Thoracic aorta (tissue), 2 donors: ENCODE measurements at places on chromosomes 11 and 22. TPM values are rescaled to one million over a fixed set of nuclear protein-coding genes. Genes with fewer than 3 reads are reported as not detected.

- no peak for DNase-seq
- H3K36me3 ChIP-seq = no peaks in the 10 kb centered on the region
- H3K27ac ChIP-seq = no peak overlapping the region
These were observed 411.3 kb upstream of the TENM4 start for GRCh38 chr11:79852176-79852575.

MYEOV gene
- total RNA-seq = 1.1 TPM

OR5B21 gene
- total RNA-seq = not detected

DNA sequence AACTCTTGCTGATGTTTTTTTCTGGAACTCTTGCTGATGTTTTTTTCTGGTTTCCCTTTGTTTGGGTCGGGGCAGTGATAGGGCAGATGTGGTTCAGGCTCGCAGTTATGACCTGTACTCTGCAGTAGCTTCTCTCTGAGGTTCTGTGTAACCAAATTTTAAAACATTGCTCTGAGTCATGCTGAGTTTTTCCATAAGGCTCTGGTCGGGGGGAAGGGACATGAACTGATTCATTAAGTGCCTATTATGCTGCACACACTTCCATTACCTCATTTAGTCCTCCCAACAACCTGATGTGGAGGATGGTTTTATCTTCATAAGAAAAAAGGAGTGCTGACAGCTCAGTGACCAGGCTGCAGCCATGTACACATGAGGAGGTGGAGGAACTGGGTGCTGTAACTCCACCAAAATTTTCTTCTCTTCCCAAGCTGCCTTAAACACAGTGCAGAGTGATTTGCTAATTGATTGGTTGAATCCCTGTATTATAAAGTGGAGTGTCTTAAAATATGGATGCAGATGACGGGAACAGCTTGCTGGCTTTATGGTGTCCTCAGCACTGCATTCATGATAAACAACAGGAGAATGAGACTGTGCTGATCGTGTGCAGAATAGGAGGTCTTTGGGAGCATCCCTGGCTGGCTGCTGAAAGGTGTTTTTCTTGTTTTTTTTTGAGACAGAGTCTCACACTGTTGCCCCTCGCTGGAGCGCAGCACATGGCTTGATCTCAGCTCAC lies 19.1 kb downstream of the TNRC6B start:
- no peaks in the 10 kb centered on the region for H3K27me3 ChIP-seq
- no peak for DNase-seq
- no peaks in the 10 kb centered on the region for H3K36me3 ChIP-seq
- peak overlapping the region; percentile 16 for H3K4me3 ChIP-seq
- H3K27ac ChIP-seq = peak overlapping the region; percentile 73

DNA sequence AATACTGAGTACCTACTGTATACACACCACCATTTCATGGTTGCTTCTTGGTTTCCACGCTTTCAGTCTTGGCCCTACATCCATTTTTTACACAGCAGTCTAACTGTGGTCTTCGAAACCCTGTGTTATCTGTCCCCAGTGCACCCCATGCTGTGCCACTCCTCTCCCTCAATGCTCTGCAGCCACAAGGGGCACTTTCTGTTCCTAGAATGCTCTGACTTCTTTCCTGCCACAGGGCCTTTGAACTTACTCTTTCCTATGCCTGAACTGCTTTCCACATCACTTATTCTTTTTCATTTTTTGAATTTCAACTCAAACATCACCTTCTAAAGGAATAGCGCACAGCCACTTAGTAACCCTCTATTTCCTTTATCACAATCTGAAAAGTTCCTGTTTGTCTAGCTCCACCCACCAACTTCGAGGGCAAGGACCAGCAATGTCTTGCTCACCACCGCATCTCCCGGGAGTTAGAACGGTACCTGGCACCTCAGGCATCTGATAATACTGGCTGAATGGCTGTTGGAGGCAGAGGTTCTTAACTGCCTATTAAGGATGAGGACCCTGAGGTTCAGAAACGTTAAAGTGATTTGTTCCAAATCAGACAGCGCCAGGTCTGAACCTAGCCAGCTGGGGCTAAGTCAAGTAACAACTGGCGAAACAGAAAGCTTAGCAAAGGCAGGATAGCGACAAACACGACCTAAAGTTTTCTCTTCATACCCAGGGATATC lies 568 bp downstream of the ALG8 start:
- no peaks in the 10 kb centered on the region for H3K27me3 ChIP-seq
- H3K4me3 ChIP-seq = peak overlapping the region; percentile 81
- DNase-seq = no peak
- peak overlapping the region; percentile 57 for H3K27ac ChIP-seq

DNA sequence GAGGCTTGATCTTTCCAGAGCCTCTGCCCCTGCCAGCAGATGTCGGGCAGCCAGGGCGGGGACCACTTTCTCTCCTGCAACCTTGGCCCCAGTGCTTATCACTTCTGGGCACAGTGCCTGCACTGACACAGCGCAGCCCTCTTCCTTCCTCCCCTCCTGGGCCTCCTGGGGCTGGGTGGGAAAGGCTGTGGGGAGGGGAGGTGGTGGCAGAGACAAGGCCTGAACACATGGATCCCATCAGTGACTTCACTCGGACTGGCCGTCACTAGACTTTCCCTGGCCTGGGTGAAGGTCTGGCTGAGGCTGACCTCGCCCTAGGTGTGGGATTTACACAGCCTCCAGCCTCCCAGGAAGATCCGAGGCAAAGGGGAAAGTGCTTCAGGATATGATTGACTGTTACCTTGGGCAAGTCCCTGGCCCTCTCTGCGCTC lies 68.1 kb downstream of the LRRC32 start:
- no peak overlapping the region for H3K4me3 ChIP-seq
- no peaks in the 10 kb centered on the region for H3K36me3 ChIP-seq
- H3K4me1 ChIP-seq = peaks cover 37% of the 10 kb centered on the region

- DNase-seq = no peak
- no peaks in the 10 kb centered on the region for H3K27me3 ChIP-seq
- H3K4me1 ChIP-seq = no peaks in the 10 kb centered on the region
- H3K4me3 ChIP-seq = no peak within 1 kb of the TSS
- no peaks in the 10 kb centered on the region for H3K36me3 ChIP-seq
These were observed at the start of gene MMP26 for GRCh38 chr11:4704054-4704789. TSS of gene MMP26 (plus strand) at chr11:4704784.

MYO7A gene
- total RNA-seq = 22.7 TPM

- no peaks in the 10 kb centered on the region for H3K36me3 ChIP-seq
- H3K27me3 ChIP-seq = no peaks in the 10 kb centered on the region
- H3K4me3 ChIP-seq = peak overlapping the region; percentile 69
- H3K27ac ChIP-seq = no peak overlapping the region
- H3K4me1 ChIP-seq = no peaks in the 10 kb centered on the region
- no peak for DNase-seq
These were observed 3.0 kb downstream of the PKP3 start for GRCh38 chr11:396948-397548.

GRCh38 chr11:26842478-26843282 lies 120.8 kb upstream of the SLC5A12 start:
- DNase-seq = no peak
- H3K27me3 ChIP-seq = no peaks in the 10 kb centered on the region
- H3K27ac ChIP-seq = peak overlapping the region; percentile 95
- H3K36me3 ChIP-seq = no peaks in the 10 kb centered on the region
- H3K4me1 ChIP-seq = peaks cover 45% of the 10 kb centered on the region
- H3K4me3 ChIP-seq = peak overlapping the region; percentile 13

GRCh38 chr11:11931461-11932055 lies 76.9 kb downstream of the DKK3 start:
- no peaks in the 10 kb centered on the region for H3K27me3 ChIP-seq
- no peak overlapping the region for H3K4me3 ChIP-seq
- H3K4me1 ChIP-seq = no peaks in the 10 kb centered on the region
- no peak overlapping the region for H3K27ac ChIP-seq
- peaks cover 6% of the 10 kb centered on the region for H3K36me3 ChIP-seq
- DNase-seq = no peak

SLC37A2 gene
- total RNA-seq = 8.9 TPM

GRCh38 chr11:115912484-115912945 lies 408.3 kb upstream of the CADM1 start:
- DNase-seq = no peak
- no peak overlapping the region for H3K4me3 ChIP-seq
- H3K36me3 ChIP-seq = no peaks in the 10 kb centered on the region

GNB1L gene
- total RNA-seq = 7.7 TPM

GRCh38 chr11:45017329-45017728 lies 66.6 kb upstream of the TP53I11 start:
- DNase-seq = no peak
- H3K27me3 ChIP-seq = no peaks in the 10 kb centered on the region
- no peak overlapping the region for H3K27ac ChIP-seq
- H3K36me3 ChIP-seq = no peaks in the 10 kb centered on the region

DNA sequence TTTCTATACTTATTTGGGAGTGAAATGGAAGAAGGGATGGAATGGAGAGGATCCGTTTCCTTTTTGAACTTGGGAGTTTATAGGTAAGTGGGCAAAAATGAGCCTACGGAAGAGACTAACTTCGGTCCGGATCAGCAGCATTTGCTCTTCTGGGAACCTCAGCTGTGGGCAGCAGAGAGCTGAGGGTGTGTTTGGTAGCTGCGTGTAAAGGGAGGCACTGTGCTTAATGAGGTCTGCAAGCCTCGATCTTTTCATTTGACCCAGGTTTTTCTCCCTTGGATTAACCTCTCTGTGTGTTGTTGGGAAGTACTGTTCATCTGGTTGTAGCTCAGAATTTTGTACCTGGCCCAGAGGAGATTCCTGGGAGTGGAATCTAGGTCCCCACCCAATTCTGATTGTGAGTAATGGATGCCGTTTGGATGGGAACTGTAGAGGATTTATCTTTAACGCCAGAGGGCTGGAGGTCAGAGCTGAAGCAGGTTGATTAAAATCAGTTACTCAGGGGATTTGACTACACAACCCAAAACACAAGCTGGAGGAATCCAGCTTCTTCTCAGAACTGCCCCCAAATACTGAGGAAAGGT lies 201.6 kb upstream of the SORL1-AS1 start:
- DNase-seq = no peak

CLP1 gene
- 15.0 TPM for total RNA-seq

MS4A3 gene
- not detected for total RNA-seq

GRCh38 chr11:116037861-116038260 lies 533.6 kb upstream of the CADM1 start:
- H3K4me3 ChIP-seq = no peak overlapping the region
- no peaks in the 10 kb centered on the region for H3K36me3 ChIP-seq
- H3K4me1 ChIP-seq = no peaks in the 10 kb centered on the region
- H3K27me3 ChIP-seq = no peaks in the 10 kb centered on the region
- DNase-seq = no peak

DNA sequence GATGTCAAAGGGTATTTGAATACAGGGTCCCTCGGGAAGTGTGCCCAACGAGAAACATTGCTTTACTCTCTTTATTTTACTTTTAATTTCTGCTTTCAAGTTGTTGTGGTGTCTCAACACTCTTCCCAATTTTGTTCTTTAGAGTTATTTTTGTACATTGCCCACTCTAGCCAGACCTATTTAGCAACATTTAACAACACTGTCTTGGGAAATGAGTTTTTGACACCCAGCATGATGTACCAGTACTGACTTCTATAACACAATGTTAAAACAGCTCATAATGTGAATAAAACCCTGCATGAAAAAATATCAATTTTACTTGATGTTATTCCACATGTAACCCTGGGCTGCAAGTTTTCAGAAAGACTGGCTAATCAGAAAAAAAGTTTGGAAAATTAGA lies 350.2 kb upstream of the PITPNB start:
- H3K27me3 ChIP-seq = no peaks in the 10 kb centered on the region
- no peak overlapping the region for H3K4me3 ChIP-seq
- no peak for DNase-seq
- peak overlapping the region; percentile 67 for H3K27ac ChIP-seq
- H3K36me3 ChIP-seq = no peaks in the 10 kb centered on the region
- peaks cover 15% of the 10 kb centered on the region for H3K4me1 ChIP-seq

APOA1 gene
- not detected for total RNA-seq

OR4D5 gene
- total RNA-seq = not detected

- peaks cover 43% of the 10 kb centered on the region for H3K4me1 ChIP-seq
- DNase-seq = no peak
- H3K27me3 ChIP-seq = no peaks in the 10 kb centered on the region
- peak overlapping the region; percentile 9 for H3K27ac ChIP-seq
These were observed 29.7 kb upstream of the SHISAL1 start for GRCh38 chr22:44342347-44342956.

GRCh38 chr22:20438427-20438677 lies 727 bp upstream of the SCARF2 start:
- H3K36me3 ChIP-seq = no peaks in the 10 kb centered on the region
- DNase-seq = no peak
- H3K27ac ChIP-seq = peak overlapping the region; percentile 91

PAX6 gene
- not detected for total RNA-seq
